SJCRH30 (cell line): ENCODE measurements at places on chromosomes 3 and 15. TPM values are rescaled to one million over a fixed set of nuclear protein-coding genes. Genes with fewer than 3 reads are reported as not detected.

The ZNF502 gene
- 1.0 and 1.2 TPM in 2 replicates for total RNA-seq

The CFAP20DC gene
- not detected in 2 replicates for total RNA-seq

The SERPINI2 gene
- not detected in 2 replicates for total RNA-seq

GRCh38 chr3:57019057-57019456, 41.4 kb upstream of the SPATA12 start:
- no peak for DNase-seq

DNA sequence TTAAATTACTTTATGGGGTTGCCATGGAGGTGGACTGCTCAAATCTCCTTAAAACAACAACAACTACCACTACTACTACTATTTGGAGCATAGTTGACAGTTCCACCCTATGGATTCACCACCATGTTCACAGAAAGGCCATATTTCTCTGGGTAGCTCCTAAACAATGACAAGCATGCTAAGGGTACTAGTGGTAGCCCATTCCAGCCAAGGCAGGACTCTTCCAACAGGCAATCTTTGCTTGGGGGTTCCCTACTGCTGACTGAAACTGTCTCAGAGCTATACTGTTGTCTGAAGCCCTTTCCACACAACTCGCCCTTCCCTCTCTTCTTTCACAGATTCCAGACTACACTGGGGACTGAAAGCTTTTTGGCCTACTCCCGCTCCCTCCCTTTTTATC, 68.9 kb downstream of the CYP19A1 start:
- DNase-seq = no peak

DNA sequence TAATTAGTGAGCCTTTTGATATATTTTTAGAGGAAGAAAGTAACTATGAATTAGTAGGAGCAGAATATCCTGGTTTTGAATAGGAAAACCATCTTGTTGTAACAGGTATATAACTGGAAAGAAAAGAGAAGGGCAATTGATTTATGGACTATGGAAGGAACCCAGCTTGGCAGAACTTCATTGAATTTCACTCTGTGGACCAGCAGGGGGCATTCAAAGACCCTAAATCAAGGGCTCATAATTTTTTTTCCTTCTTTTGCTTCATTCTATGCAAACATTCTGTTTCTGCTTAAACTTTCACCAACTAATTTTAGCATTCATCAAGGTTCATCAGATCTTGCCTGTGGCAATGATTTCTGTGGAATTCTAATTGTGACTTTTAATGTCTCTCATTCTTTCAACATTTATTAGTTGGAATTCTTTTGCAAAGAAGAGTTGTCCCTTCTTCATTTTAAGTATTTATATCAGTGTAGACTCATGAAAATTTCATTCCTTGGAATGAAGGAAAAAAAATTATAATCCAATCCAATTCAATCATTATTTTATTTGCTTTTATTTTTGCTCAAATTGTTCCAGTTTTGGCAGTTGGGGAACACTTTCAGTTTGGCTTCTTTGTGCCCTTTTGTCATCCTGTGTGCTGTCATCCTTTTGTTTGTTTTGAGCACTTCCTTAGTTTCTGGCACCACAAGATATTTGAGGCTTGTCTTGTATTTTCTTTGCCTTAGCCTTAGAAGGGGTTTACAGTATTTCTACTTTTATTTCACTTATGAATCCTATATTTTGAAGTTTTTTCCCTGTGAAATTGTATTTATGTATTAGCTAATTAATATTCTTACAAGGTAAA, 30.4 kb downstream of the NXPE3 start:
- DNase-seq = peak; percentile 33

DNA sequence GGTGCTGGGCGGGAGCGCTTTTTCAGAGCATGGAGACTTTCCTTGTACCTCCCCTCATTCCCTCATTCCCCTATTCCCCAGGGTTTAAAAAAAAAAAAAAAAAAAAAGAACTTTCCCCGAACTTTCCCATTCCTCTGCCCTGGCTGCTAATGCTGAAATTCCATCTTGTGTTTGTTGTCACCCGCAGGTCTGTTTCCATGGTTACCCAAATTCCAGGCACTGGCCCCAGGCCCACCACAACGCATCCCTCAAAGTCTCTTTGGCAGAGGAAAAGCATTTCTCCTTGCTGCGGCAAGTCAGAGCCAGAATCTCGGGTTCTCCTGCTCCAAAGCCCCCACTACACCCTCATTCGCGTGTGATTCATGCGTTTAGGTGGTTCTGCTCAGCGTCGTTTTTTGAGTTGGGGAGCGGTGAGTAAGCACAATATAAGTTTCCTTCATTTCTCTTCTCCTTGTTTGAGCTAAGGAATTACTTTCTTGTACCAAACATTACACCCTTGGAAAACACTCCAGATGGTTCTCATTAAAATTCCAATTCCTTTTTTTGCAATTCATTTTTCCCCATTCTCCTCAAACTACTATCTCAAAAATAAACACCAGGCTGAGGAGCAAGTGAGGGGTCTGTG, 21.6 kb downstream of the ANAPC13 start:
- peak; percentile 76 for DNase-seq

DNA sequence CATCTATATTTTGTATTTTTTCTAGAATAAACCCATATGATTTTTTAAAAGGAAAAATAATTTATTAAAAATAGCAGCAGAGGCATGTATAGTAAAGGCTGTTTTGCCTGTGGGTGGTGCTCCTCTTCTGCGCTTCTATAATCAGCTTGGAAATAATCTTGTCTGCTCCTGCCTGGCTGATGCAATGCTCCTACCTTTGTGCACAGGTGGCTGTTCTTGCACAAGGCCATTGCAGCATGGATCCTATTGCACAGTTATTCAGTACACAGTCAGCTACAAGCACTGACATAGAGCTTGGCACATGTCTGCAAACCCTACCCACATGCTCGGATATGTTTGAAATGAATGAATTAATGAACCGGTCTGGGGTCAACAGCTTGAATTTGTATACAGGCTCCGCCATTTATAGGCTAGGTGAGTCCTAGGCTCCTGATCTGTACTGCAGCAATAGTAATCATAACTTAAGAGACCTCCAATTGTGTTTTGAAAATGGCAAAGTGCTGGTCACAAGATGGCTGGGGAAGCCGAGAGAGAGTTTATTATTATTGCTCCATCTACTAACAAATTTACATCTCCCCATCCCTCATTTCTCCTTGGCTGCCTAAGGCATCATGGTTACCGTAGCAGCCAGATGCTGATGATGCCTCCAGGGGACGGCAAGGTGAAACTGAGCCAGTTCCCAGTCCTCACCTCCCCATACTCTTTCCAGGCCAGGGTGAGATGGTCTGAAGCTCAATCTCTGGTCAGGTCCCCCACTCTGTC, 532 bp upstream of the RTP1 start:
- DNase-seq = no peak
